ENCODE measurements at places on chromosomes 5 and 9. TPM values are rescaled to one million over a fixed set of nuclear protein-coding genes. Genes with fewer than 3 reads are reported as not detected.

The SKP2 gene
- total RNA-seq: 5.4 TPM

The CEL gene
- 7.2 TPM for total RNA-seq

The FLT4 gene
- 8.0 TPM for total RNA-seq

The QRFP gene
- total RNA-seq: not detected

The KCNV2 gene
- not detected for total RNA-seq

The IRX4 gene
- total RNA-seq: 19.6 TPM

Data from left ventricle myocardium superior (tissue), 1 donor.